ENCODE measurements at places on chromosomes 2 and 18.

GRCh38 chr18:11497585-11497984 is 111.8 kb upstream of the SLC35G4 start:
- no peak for DNase-seq

- no peak for DNase-seq
Observed at GRCh38 chr2:207975921-207976320, 49.4 kb downstream of the PLEKHM3 start.

GRCh38 chr2:98334439-98335078 is 11.7 kb upstream of the CNGA3 start:
- DNase-seq: peak; percentile 39

GRCh38 chr2:17323697-17324096 is 194.5 kb downstream of the RAD51AP2 start:
- DNase-seq: no peak

DNA sequence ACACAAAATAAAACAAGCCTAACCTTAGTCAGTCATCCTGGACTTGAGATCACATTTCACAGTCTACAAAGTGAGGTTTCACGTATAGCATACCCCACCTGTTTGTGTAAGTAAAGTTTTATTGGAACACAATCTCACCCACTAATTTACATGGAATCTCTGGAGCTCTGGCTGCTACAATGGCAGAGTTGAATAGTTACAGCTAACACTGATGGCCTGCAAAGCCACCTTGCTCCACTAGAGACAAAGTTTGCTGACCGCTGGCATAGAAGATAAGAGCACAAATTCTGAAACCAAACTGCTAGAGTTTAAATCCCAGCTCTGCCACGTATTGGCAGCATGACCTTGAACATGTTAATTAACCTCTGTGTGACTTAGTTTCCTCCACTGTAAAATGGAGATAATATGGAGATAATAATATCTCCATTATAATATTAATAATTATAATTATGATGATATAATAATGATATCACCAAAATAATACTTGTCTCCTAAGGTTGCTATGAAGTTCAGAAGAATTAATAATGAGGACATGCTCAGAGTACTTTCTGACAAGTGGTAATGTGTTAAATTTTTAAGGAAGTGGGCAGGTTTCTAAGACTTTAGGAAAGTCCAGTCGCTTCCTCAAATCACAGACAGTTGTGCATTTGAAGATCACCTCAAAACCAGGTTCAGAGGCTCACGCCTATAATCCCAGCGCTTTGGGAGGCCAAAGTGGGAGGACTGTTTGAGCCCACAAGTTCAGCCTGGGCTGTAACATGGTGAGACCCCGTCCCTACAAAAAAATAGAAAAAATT is 204.6 kb downstream of the SH3RF3 start:
- DNase-seq: no peak

GRCh38 chr2:42954227-42954962 is 162.0 kb upstream of the HAAO start:
- DNase-seq: no peak

Data from NCI-H774 (cell line).